ENCODE measurements at places on chromosomes 7 and 10. TPM values are rescaled to one million over a fixed set of nuclear protein-coding genes. Genes with fewer than 3 reads are reported as not detected.

DNA sequence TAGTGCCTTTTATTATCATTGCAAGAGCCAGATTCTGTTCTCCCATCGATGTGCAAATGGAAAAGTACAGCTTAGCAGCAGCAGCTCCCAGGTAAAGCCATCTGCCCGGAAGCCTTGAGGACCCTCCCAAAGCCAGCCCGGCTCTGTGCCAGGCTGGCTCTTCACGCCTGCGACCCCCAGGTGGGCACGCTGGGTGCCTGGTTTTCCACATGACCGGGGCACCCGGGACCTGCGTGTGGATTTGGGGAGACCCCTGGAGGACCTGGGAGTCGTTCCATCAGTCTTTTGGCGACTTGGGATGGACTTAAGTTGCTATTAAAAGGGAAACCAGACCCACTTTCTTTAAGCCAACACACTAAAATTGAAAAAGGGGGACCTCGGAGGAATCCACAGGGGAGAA lies 196.5 kb downstream of the ZNF438 start:
- DNase-seq, result no peak

- DNase-seq, result peak; percentile 31
Measured at GRCh38 chr7:37945336-37945735, 24.9 kb downstream of the EPDR1 start.

Gene SEC23IP
- 46.7 TPM for total RNA-seq

Gene BEND7
- 5.5 TPM for total RNA-seq

DNA sequence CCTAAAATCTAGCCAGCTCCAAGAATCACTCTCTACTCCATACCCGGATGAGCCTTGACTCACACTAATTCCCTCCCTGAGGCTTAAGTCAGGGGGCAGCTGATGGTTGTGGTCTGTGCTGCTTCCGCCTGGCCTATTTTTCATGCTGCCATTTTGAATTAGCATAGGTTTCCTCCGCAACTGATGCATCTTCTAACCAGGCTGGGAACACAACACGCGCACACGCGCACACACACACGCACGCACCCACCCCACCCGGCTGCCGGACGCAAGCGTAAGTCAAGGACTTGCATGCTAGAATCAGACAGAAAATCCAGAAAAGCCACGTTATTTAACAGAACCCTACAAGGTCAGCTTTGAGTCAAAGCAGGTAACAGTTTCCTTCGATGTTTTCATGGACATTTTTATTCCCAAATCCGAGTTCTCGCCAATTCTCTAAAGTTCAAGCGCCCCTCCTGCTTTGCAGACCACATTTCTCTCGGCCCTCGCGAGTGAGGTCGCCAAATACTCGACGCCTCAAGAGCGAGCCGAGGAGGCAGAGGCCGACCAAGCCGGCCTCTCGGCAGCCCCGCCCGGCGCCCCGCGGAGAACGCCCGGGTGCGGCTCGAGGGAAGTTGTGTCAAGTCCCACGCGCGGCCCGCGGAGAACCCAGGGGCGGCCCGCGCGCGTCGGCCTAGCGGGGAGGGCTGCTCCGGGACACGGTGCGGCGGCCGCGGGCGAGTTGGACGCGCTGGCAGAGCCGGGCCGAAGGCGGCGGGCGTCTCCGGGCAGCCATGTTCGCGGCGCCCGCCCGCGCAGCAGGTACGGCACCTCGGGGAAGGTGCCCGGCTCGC lies 961 bp downstream of the SCRN1 start:
- peak; percentile 94 for DNase-seq

GRCh38 chr10:44396671-44397191 lies 11.8 kb upstream of the CXCL12 start:
- no peak for DNase-seq

DNA sequence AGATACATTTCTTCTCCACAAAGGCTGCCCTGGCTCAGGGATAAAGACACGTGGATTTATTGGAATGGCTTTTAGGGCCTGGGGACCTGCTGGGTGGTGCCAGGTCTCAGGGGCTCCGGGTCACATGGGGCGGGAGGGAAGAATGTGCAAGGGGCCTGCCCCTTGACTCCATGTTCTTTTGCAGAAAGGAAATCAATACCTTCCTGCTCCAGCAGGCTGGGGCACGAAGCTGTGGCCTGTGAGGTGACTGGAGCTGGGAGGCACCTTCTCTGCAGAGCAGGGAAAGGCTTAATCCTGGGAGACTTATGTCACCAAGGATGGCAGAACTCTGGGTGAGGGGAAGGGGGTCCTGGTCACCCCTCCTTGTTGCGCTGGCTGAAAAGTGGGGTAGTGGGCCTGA lies 42.3 kb upstream of the GNA12 start:
- DNase-seq, result no peak

DNA sequence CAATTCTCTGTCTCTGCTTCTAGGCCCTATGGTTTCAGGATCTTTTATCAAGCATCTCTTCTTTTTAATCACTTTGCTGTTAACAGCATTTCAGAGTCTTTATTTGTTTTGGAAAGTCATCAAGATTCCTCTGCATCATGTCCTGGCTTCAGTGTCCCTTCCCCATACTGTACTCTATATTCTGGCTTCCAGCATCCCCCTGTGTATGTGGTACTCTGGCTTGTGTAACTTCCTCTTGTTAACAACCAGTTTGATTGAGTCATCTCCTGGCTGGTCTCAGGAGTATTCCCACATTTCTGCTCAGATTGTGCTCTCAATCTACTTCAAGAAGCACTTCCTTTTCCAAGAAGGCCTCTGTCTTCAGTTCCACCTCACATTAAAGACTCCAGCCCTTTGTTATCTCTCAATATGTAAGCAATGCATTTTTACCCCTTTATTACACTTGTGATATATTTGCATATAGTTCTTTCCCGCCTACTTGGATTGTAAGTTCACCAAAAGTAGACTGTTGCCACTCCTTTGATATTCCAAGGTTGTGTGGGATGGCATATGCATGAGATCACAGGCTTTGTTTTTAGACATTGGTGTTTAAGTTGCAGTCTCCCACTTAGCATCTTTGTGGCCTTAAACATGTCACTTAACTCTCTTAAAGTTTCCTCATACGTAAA lies 15.1 kb upstream of the ATE1 start:
- DNase-seq, result no peak

DNA sequence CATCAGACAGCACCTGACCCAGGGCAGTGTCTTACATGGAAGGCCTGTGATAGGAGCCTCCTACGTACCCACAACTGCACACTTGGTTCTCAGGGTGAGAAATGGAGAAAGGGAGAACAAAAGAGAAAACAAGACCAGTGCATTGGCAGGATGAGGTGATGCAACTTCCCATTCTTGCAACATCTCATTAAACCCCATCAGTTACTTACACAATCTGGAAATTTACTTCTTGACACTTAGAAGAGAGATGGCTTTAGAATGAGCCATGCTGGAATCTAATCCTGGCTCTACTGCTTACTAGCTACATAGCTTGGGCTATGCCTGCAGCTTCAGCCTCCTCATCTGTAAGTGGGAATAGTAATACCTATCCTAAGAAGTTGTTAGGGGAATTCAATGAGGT lies 391.7 kb downstream of the KCNMA1 start:
- no peak for DNase-seq

Gene MBL2
- total RNA-seq, result not detected

Gene CDK13
- 55.8 TPM for total RNA-seq

DNA sequence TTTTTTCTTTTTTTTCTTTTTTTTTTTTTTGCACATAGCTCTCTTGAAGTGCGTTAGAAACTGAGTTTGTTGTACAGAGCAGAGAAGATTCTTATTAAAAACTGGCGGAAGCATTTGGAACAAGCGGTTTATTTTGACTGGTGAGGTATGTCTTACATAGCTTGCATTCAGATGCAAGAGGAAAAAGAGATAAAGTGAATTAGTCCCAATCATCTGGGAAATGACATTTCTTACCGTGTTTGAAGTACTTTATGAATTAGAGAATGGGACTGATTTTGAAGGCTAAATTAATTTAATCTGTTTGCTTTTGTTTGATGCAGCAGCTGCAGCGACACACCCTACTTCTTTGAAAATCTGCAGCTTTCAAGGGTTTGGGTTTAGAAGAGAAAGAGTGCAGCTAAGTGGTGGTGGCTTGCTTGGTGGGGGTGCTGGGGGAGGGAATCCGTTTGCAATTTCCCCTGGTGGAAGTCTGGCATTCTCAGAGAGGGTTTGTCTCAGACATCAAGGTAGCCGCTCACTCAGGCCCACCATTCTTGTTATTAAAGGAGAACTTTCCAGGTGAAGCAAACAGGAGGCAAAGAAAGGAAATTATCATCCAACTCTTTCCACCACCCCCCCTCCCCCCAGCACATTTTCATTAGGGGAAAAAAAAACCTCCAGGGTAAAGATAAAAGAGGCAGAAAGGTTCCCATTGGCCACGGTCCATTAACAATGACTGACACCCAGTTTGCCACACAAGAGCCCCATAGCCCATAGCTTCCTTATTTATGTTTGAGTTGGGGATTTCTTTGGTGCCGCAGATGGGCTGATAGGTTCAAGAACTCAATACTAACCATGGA lies 231.7 kb downstream of the SKIDA1 start:
- no peak for DNase-seq

- DNase-seq, result peak; percentile 91
Measured at GRCh38 chr10:97210543-97210960, 24.8 kb upstream of the SLIT1 start.

DNA sequence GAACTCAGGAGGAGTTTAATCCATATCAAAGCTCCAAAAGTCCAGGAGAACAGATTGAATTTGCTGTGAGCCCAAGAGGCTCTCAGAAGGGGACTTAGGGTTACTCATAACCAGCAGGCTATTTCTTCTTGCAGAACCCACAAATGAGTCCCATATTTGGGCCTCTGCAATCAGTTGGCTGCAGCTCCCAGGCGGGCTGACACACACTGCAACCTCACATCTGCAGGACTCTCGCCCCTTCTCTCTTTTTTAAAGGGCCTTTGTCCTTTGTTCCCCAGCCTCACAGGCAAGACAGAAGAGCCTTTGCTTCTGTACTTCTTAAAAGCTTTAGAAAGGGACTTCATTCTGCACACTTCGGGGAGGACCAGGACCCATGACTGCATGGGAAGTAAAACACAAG lies 26.7 kb downstream of the CREB3L2 start:
- DNase-seq, result no peak

DNA sequence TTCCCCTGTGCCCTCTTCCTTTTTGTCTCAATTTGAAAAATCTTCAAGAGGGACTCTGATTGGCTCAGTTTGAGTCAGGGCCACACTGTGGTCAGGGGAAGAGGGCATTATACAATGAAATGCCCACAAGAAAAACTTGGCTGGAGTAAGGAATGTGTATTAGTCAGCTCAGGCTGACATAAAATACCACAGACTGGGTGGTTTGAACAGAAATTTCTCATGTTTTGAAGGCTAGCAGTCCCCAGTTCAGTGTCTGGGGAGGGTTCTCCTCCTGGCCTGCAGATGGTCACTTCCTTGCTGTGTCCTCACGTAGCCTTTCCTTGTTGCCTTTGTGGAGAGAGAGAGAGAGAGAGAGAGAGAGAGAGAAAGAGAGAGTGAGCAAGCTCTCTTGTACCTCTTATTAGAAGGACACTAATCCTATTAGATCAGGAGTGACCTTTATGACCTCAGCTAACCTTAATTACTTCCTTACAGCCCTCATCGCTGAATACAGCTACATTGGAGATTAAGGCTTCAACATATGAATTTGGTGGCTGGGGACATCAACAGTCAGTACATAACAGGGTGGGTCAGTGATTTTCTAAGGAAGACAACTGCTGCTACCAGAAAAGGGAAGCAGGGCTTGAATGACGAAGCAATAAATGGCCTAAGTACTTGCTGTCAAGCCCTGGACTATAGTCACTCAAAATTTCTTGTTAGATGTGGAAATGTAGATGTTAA lies 25.8 kb upstream of the FAM13C start:
- peak; percentile 47 for DNase-seq
